Mesothelial cell of epicardium (in vitro differentiated cells): ENCODE measurements at places on chromosomes 11 and 22.

DNA sequence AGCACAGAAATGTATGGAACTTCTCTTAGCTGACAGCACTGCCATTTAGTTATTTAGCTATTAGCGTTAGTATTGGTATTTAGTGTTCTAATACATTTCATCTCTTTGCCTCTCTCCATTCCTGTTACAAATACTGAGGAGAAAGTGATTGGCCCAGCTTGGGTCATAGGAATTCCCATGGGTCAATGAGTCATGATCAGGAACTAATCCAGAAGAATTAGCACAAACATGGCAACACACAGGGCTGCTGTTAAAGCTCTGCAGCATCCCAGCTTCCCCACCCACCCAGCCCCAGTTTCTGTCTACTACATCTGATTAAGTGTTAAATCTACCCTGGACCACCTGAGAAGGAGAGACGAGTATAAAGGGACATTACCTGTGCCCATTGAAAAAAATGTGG, 36.1 kb downstream of the PDGFD start:
- H3K36me3 ChIP-seq = peaks cover 2% of the 10 kb centered on the region
- no peaks in the 10 kb centered on the region for H3K27me3 ChIP-seq
- no peak for DNase-seq
- H3K4me1 ChIP-seq = peaks cover 15% of the 10 kb centered on the region

DNA sequence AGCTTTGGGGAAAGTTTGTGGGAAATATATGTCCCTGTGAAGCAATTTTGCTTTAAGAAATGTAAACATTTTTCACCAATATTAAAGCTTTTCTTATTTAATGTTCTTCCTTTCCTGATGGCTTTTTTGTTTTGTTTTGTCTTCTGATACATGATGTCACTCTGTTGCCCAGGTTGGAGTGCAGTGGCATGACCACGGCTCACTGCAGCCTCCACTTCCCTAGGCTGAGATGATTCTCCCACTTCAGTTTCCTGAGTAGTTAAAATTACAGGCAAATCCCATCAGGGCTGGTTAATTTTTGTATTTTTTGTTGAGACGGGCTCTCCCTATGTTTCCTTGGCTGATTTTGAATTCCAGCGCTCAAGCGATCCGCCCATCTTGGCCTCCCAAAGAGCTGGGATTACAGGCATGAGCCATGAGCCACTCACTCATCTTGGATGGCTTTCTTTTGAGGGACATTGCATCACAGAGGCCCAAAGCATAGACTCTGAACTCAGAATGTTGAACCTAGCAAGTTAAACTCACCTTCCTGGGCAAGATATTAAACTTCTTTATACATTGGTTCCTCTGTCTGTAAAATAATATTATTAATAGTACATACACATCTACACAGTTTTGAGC, 651 bp upstream of the CARD16 start:
- H3K27ac ChIP-seq = no peak overlapping the region
- H3K36me3 ChIP-seq = no peaks in the 10 kb centered on the region
- no peak for DNase-seq
- H3K4me3 ChIP-seq = no peak overlapping the region
- H3K27me3 ChIP-seq = no peaks in the 10 kb centered on the region

- H3K36me3 ChIP-seq = peaks cover 2% of the 10 kb centered on the region
- no peak for DNase-seq
- H3K27me3 ChIP-seq = no peaks in the 10 kb centered on the region
- H3K27ac ChIP-seq = peak overlapping the region; percentile 68
Measured at GRCh38 chr11:83349296-83349695, 63.1 kb upstream of the CCDC90B start.

DNA sequence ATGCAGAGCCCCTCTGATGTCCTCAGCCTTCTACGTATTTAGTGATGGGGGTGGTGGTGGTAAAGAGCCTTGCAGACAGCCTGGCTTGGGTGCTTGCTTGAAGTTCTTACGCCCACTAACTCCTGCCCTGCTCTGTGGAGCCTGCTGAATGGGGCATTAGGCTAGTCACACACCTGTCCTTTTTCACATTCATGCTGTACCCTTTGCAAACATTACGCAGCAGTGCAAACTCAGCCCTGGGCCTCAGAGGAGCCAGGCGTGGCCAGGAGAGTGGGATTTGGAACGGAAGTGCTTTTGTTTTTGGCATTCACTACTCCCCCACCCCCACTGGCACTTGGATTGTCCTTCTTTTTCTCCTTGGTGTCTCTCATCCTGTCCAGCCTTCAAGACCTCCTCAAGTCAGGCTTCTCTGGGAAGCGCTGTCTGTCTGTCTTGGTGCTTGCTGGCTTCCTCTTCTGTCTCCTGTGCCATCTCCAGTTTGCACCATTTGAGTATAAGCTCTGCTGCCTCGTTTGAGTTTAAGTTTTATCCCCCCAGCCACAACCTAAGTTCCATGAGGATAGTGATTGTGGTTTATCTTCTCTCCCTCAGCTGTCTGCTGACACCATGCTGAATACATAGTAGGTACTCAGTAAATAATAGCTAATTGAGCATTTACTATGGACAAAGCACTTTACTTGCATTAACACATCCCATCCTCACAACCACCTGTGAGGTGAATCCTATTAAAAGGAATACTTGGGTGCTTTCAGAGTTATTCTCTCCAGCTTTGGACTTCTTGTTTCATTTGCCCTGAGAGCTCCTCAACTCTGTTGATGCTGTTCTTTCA, 26.7 kb downstream of the ZBTB16 start:
- no peak for DNase-seq
- H3K27ac ChIP-seq = no peak overlapping the region
- H3K4me1 ChIP-seq = peaks cover 5% of the 10 kb centered on the region

GRCh38 chr22:40628354-40629042, 8.0 kb downstream of the MRTFA start:
- DNase-seq = no peak
- H3K27me3 ChIP-seq = no peaks in the 10 kb centered on the region
- H3K36me3 ChIP-seq = no peaks in the 10 kb centered on the region
- peaks cover 25% of the 10 kb centered on the region for H3K4me1 ChIP-seq

- DNase-seq = peak; percentile 37
- H3K27ac ChIP-seq = peak overlapping the region; percentile 96
- peaks cover 19% of the 10 kb centered on the region for H3K36me3 ChIP-seq
- no peaks in the 10 kb centered on the region for H3K27me3 ChIP-seq
Measured at GRCh38 chr11:6610591-6610990, 1.4 kb downstream of the TAF10 start.

- no peaks in the 10 kb centered on the region for H3K36me3 ChIP-seq
- H3K4me1 ChIP-seq = peaks cover 56% of the 10 kb centered on the region
- peaks cover 3% of the 10 kb centered on the region for H3K27me3 ChIP-seq
- DNase-seq = no peak
Measured at GRCh38 chr11:120184946-120185705, 25.7 kb upstream of the OAF start.

GRCh38 chr22:39431821-39432251, 25.0 kb upstream of the MGAT3 start:
- peaks cover 4% of the 10 kb centered on the region for H3K36me3 ChIP-seq
- DNase-seq = no peak
- no peaks in the 10 kb centered on the region for H3K27me3 ChIP-seq
- peaks cover 24% of the 10 kb centered on the region for H3K4me1 ChIP-seq
